ENCODE measurements at places on chromosomes 11 and 22. TPM values are rescaled to one million over a fixed set of nuclear protein-coding genes. Genes with fewer than 3 reads are reported as not detected.

Gene OR4A5
- total RNA-seq, result not detected

Gene HEPN1
- total RNA-seq, result 0.51 TPM

Gene NRXN2
- 21.6 TPM for total RNA-seq

Gene APOL6
- total RNA-seq, result 19.0 TPM

Gene YPEL1
- 4.7 TPM for total RNA-seq
